Stimulated activated CD4-positive, alpha-beta T cell treated with anti-CD3 and anti-CD28 coated beads, Interleukin-4, amount 100 ng/mL, for 1 hour (primary cell): ENCODE measurements at places on chromosomes 3 and 15.

- DNase-seq: no peak
These were observed 58.2 kb upstream of the FLNB start for GRCh38 chr3:57949785-57950615.

DNA sequence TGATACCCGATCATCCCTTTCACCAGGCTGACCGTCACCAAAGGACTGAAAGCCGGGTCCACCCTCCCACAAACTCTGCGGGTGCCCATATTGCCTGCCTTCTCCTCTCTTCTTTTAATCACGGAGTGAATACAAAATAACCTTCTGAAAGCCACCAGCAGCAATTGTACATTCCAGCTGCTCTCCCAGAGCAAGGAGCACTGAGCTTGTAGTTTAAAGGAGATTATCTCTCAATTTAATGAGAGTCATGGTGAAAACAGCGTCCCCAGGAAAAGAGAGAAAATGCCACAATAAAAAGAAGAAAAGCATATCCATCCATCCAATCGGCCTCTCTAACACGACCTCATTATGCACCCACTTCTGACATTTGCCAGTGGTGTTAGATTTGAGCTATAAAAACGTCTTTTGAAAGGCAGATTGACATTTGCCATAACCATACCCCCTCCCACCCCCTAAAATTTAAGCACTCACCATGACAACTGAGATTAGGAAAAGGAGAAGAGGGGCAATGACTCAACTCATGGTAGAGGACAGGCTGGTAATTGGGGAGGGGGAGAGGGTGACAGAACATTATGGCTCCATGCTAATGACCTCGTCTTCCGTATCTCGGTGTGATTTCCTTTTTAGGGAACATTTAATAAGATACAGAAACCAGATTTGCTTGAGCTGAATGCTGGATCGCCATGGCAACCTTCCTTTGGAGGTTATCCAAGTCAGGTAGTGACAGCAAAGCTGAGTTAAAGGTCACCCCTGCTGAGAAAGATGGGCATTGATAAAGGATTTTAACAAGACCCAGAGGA lies 106.2 kb downstream of the ST8SIA2 start:
- no peak for DNase-seq

GRCh38 chr3:87069971-87070370 lies 79.0 kb upstream of the VGLL3 start:
- DNase-seq: no peak

DNA sequence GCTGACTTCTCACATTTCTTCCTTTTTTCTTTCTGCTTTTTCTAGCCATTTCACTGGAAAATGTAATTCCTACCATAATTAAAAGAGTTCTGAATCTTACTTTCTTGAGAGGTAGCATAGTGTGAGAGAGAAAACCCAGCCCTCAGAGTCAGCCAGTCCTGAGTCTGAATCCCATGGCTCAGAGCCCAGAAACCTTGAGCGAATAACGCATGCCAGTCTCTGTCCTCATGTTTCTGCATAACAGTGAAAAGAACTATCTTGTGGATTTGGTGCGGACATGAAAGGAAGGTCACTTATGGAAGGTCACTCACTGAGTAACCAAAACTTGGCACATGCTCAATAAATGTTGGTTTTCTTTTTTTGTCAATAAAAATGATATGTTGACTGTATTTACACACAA lies 29.3 kb upstream of the SLCO3A1 start:
- DNase-seq: no peak

DNA sequence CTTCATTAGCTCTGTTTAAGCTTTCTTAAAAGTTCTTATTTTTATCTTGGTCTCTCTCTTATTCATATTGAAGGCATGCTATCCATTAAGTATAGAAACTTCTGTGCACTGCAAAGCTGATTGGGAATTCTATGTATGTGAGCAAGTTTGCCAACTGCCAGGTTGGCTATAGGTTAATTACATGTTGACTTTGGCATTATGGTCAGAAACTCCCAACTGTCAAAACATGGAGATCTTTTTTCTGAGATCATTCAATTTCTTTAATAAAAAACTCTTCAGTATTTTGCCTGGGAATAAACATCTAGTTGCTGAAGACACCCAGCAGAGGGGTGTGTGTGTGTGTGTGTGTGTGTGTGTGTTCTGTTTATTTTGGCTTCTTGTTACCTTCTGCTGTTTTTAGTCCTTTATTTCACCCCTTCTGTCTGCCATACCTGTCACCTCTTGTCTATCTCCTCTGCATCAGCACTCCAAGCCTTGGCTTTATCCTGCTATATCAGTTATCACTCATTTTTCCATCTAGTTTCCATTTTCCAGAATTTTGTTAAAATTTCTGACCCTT lies 1.3 kb upstream of the ARL14 start:
- no peak for DNase-seq

DNA sequence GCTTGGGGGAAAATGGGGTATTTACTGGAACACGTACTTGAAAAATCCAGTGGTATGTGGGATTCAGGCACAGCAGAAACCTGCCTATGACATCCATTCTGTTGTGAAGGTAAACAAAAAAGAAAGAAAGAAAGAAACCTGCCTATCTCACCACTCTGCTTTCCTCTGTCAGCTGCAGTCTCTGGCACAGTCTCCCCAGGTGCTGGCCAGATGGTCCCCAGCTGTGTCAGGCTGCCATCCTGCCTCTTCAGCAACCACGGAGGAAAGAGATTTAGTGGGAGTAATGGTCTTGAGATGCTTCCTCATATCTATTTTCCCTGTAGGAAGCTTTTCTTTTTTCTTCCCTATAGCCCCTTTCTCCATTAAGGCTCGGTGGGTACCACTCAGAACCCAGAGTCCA lies 2.5 kb upstream of the PXYLP1 start:
- DNase-seq: no peak

GRCh38 chr15:27902680-27903385 lies 196.3 kb downstream of the OCA2 start:
- no peak for DNase-seq

DNA sequence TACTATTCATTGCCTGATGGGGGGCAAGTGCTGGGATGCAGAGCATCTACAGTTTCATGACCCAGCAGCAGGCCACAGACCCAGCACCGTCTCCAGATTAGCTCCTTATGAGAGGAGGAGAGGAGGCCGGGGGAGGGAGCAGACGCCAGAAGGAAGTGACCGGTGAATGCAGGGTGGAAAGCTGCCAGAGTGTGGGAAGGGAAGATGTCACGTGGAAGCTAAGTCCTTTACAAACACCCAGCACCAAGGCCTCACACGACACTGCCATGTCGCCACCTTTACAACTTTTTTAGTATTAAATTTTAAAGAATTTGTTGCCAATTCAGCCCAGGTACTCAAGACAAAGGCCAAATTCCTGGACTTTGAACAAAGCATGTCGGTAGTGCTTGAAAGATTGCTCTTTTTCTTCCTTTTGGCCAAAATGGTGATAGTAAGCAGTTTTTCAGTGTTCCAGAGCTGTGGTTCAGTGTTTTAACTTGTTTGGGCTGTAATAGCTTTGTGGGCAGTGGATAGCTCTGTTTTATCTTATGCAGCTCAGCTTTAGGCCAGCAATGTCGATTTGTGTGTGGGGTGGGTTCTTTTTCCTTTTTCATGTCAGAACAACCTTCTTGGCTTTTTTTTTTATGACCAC lies 58.2 kb downstream of the ZBTB38 start:
- DNase-seq: no peak

DNA sequence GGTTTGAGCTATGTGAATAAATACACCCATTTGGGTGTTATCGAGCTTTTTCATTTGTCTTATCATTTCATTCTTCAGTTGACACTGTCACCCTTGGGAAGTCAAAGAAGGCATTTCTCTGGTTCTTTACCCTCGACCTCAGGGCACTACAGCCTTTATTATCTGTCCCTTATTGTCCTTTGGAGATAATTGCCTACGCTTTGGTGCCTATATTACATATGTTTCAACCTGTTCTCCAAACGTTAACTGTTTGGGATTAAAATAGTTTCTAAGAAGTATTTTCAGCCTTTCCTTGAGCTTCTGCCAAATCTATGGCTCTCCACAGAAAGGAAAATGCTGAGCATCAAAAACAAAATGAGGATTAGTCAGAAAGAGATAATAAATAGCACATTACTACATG lies 395.4 kb upstream of the ADAMTS9 start:
- no peak for DNase-seq

DNA sequence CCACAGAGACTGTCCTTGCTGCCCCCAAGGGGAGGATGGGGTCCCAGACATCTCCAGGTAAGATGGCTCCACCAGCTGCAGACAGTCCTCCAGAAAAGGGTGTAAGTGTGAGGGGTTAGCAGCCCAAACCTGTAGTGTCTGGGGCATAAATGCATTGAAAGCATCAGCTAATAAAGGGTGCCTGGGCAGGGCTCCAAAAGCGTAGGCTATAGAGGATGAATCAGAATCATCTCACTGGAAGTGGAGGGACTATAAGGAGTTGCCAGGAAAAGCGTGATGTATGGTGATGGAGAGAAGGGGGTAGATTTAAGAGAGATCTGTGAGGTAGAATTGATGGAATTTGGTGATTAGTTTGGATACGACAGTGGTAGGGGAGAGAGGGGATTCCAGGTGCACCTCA lies 79.9 kb upstream of the ONECUT1 start:
- no peak for DNase-seq

DNA sequence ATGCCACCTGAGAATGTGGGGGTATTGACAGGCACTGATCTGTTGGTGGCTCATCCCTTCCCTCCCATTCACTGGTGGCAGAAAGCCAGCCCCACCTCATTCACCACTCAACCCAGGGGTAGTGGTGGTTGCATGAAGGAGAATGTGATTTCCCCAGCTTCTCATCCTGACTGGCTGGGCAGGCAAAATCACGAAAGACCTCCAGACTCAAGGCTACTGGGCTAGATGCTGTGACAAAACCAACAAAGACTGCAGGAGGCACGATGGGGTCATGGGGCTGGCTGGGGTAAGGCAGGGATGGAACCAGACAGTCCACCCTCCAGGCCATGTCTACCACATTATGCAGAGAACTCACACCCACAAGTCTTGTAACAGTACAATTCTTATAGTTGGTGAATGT lies 33.9 kb downstream of the FSTL1 start:
- DNase-seq: no peak

DNA sequence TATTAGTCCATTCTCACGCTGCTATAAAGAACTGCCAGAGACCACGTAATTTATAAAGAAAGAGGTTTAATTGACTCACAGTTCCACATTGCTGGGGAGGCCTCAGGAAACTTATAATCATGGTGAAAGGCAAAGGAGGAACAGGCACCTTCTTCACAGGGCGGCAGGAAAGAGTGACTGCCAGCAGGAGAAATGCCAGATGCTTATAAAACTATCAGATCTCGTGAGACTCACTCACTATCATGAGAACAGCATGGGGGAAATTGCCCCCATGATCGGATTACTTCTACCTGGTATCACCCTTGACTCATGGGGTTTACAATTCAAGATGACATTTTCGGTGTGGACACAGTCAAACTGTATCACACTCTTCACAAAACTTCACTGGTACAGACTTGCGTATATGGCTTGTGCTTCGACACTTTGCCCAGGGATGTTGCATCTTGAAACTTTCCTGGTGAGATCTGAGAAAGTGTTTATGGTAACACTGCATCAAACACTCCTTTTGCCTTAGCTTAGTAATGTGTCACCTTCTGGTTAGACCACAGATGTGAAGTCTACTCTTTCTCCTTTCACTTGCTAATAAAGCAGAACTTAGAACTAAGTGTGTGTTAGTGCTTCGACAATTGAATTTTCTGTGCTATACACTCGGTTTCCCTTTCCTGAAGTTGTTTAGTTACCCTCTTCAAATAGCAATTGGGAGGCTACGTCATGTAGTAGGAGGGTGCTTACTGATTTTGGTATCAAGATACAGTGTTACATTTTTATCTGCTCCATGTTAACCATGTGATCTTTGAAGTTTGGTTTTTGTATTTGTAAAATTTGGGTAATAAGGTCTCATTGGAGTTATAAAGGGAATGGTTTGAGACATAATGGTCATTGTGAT lies 185.7 kb downstream of the LPP start:
- DNase-seq: peak; percentile 14

DNA sequence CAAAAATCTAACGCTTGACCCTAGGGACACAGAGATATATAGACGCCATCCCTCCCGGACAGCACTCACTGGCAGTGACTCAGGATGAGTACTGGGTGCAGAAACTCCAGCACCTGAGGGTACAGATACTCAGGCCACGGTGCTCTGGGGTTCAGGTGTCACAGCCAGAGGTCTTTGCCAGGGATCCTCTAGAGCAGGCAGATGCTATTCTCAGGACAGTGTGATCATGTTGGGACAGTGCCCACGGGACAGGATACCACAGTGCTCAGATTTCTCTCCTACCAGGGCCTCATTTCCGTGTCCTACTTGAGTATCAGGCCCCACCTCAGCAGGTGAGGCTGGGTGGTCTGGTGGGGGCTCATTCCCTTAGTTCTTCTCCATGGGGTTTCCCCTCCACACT lies 34.4 kb downstream of the HOMER2 start:
- DNase-seq: no peak

GRCh38 chr3:168591587-168591986 lies 495.9 kb upstream of the GOLIM4 start:
- no peak for DNase-seq

DNA sequence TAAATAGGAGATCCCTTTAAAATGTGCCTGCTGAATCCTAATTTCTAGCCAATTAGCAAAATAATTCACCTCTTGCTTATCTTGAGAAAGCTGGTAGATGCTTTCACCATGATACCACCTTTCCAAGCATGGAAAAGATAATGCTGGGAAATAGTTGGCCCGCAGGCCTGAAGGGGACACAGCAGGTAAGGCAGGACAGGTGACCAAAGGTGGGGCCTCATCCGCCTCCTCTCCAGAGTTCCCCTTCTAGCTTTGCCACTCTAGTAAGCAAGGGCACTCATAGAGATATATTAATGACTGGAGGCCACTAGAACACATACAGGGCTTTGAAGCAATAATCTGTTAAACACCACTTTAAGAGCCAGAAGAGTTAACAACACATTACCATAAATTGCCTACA lies 45.5 kb downstream of the SATB1 start:
- no peak for DNase-seq

DNA sequence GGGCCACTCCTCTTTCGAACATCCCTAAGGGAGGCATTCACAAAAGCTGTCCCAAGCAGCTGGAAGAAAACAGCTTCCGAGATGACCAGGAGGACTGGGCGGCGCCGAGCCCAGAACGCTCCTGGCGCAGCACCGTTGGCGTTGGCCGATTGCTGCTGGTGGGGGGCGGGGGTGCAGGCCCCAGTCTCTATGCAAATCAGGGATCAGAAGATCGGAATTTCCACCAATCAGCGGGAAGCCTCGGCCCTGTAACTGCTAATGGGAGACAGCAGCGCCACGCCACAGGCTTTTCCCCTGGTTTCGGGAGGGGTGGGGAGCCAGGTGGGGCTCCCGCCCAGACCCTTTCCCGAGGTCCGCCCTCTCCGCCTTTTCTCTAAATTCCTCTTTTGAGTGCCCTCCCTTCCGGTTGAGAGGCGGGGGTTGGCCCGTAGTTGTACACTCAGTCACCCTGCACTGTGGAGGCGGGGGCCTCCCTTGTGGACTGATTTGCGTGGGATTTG lies 27.0 kb downstream of the HMCES start:
- DNase-seq: peak; percentile 48

- DNase-seq: no peak
These were observed 94.2 kb downstream of the FOXP1 start for GRCh38 chr3:71489315-71489761.
